ENCODE measurements at places on chromosomes 5 and 9.

DNA sequence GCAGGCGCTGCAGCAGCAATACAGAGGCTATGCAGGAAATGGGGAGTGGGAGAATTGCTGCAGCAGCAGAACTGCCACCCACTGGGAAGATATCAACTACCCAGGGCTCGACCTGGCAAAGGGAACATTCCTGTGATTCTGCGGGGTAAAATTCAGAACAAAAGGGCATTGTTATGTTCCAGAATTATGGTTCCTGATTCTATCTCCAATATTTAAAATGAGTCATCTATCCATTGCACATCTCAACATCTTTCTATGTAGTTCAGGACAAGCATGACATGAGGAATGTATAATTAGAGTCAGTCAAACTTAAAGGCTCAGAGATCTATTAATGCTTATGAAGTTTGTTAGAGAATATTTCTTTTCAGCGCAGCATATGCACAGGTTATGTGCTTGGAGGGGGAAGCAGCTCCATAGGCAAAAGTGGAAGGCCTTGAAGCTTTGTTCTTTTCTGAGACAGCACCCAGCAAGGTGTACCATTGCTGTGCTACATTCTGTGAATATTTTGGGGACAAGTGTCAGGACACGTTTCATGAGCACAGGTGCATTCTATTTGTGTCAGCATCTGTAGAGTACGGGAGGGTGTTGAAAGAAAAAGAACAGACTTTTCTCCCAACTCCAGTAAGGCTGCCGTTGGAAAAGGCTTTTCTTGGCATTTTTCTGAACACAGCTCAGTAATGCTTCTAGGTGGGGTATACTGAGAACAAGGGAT lies 395.6 kb upstream of the MPDZ start:
- DNase-seq = no peak

GRCh38 chr5:92962752-92963151 lies 618.3 kb downstream of the NR2F1-AS1 start:
- no peak for DNase-seq

DNA sequence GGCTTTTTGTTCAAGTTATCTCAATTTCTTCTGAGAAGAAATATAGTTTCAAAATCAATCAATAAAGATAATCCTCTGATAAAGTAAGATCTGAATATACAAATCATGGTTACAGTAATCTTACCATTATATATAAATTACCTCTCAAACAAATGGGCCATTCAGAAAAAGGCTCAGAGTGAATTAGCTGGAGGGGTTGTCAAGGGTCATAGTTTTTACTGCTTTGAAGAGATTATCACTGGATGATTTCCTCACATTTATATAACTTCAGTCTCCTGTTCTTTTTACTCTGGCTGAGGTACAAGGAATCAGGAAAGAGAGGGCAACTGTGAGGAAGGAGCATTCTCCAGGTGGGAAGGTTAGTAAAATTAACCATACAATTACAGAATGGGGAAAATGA lies 148.6 kb upstream of the ELL2 start:
- DNase-seq = no peak

GRCh38 chr5:67189931-67190330 lies 6.7 kb downstream of the CD180 start:
- no peak for DNase-seq

DNA sequence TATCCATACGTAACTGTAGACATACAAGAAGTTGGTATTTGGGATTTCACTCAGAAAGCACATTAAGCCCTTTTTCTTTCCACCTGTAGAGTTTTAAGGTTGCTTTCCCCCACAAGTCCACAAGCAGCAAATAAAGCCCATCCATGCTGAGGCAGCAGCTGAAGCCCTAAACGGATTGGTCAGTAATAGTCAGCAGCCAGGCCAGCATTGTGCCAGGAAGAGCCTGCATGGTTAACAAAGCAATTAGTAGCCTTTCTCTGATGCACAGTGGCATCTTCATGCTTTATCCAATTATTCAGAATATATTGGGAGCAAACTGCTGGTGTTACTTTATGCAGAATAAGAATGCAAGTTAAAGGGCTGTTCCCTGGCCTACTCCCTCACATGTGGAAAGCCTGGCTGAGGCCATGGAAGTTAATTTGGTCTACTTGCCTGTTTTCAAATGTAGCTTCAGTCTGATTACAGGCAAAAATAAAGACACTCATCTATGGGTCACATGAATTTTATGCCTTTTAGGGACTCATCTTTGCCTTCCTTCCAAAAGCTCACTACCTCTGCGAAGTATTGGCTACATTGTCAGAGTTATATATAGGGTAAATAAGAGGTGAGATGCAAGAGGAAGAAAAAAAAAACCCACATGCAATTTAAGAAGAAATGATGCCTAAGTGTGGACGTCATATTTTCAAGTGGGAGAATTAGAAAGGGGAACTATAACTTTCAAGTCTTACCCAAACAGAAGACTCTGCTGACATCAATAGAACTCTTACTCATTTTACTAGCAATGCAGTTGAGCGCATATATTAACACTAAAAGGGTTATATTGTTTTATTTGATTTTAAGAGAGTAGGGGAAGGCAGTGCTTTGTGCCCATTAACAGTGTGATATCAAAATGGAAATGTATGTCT lies 15.9 kb downstream of the EBF1 start:
- no peak for DNase-seq

DNA sequence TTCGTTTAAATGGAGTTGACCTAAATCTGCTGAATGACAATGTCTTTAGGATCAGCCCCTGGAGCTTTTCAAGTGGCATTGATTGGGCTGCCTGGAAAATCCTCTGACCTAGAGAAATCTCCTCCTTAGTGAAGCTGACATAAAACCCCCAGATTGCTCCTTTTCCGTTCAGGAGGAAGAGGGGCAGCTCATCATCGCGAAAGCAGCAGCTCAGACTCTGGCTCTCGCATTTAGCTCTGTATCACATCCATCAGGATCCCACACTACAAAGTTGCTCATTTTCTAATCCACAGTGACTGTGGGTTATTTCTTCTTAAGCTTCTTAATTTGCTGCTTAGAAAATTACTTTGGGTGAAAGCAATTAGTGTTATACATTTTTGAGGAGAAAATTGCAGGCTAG lies 373.7 kb downstream of the ENC1 start:
- DNase-seq = no peak

DNA sequence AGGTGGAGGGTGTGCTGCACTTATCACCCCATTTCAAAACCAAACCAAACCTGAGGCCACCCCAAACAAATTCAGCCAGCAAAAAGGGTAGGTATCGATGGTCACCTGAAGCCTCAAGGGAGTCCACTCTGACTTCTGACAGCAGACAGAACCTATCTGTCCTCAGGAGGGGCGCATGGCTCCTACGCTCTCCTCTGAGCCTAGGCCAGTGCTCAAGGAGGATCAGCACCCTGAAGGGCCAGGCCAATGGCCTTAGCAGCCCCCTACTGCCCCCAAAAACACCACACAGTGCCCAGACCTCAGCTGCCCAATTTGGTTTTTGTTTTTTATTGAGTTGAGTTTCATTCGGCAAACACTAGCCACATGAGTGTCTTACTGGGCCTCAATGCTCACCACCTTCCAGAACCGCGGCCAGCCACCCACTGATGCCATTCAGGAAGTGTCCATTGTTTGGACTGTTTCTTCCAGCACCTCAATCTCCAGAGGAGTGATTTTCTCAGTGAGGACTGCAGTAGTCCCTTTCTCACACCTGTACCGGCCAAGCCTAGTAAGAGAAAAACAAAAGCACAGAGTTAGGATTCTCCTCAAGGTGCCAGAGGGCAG lies 62.0 kb downstream of the PSMB7 start:
- no peak for DNase-seq
